ENCODE measurements at places on chromosomes 4 and X.

- no peak for DNase-seq
Measured at GRCh38 chrX:8845469-8845868, 44.3 kb upstream of the FAM9A start.

GRCh38 chr4:105765690-105766407 is 57.3 kb downstream of the GSTCD start:
- DNase-seq = no peak

- no peak for DNase-seq
Measured at GRCh38 chrX:1327651-1328304, 8.8 kb upstream of the IL3RA start.

GRCh38 chr4:36944232-36944631 is 300.3 kb upstream of the NWD2 start:
- DNase-seq = no peak

GRCh38 chrX:71533516-71533850 is 579 bp downstream of the OGT start:
- no peak for DNase-seq

DNA sequence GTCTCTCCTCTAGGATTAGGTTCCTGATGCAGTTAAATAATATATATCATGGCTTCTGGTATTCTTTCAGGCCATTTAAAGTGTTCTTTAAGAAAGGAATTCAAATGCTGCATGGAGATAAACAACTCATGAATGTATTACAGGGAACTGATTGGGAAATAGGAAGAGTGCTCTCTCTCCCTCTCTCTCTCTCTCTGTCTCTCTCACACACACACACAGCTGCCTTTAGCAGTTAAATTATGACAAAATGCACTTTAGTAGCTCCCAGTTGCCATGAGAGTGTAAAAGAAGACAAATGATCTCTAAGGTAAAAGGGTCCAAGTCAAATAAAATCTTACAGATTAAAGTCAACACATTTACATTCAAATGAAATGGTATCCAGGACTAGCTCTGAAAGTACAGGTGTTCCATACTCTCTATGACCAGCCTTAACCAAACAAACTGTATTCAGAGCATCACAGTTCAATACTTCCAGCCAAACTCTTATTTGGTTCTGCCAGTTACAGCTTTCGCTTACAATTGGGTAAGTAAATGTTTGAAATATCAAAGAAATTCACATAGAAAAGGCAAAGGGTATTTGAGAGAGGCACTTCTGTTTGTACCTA is 94.7 kb upstream of the CXXC4 start:
- DNase-seq = no peak

DNA sequence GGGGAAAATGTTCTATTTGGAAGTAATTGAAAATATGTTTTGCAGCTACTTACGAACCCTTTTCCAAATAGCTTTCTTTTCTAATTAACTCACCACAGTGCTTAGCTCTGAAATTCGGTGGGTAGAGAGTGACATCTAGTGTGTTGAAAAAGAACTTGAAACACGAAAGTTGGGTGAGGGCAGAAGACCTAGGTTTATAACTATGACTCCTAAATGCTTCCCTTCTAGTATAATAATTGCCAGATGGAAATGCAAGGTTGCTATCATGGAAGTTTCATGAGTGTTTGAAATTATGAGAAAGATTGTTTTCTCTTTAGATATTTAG is 77.3 kb upstream of the NOCT start:
- no peak for DNase-seq

DNA sequence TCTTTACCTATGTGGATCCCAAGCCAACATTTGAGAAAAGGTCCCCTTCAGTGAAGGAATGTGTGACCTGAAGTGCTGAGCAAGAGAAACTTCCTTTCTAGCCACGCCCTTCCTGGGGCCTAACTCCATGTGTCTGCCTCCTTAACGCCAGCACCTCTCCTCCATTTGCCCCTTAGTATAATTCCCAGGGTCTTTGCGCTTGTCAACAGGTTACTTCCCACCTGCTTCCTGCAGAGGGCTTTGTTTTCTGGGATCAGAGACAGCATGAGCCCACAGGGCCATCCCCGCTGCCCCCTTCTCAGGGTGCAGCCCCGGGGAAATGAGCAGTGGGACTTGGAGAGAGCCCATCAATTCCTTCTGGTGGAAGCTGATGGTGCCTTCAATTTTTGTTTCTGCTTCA is 45.9 kb upstream of the DRD5 start:
- DNase-seq = no peak

Data from activated CD4-positive, alpha-beta T cell treated with anti-CD3 and anti-CD28 coated beads for 24 hours (primary cell).